ENCODE measurements at places on chromosomes 5 and 9.

- DNase-seq = no peak
These were observed 2.3 kb downstream of the IL4 start for GRCh38 chr5:132675936-132676689.

DNA sequence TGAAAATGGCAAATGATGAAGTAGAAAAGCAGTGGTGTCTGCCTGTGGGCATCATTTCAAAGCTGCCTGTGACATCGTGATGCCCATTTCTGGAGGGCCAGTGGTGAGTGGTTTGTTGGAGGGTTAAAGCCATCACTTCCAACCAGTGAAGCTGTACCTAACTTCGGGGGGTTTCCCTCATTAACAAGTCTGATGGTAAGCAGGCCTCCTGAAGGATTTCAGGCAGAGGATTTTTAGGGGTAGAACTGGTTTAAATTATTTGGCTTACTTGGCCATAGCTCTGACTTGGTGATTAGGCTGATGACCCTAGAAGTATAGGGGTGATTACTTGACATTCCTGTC is 10.7 kb downstream of the TNFAIP8 start:
- DNase-seq = no peak

DNA sequence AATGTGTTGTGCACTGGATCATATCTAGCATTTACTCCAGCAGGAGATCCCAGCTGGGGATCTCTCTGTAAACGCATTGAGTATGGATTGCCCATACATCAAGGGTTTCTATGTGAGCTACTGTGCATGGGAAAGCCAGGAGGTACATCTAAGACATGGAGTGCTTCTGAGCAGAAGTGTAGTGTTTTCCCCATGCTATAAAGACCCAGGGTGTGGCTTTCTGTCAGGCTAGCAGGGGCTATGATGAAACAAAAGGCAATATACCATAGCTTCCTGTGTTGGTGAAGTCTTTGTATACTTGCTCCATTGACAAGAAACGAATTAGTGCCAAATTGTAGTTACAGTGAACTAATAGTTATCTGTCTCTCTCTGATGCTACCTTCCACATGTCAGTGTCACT is 329.3 kb upstream of the TLE4 start:
- no peak for DNase-seq

GRCh38 chr5:108541836-108542235 is 159.9 kb upstream of the FBXL17 start:
- no peak for DNase-seq

DNA sequence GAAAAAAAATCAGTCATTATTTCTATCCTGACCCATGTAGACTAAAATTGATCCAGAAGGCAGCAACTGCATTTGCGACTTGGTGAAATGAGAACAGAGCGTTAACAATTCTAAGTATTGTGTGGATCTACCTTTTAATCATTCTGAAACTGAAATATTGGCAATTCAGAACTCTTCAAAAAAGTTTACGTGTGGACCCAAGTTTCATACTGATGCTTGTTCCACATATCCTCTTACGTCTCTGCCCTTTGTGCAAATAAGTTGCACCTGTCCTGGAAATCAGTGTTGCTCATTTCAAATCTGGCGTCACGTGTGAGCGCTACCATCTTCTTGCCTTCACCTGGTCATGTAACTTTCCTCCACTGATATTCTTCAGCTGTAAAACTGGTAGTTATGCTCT is 74.7 kb downstream of the NTRK2 start:
- DNase-seq = no peak

GRCh38 chr5:16992444-16992843 is 56.4 kb upstream of the MYO10 start:
- no peak for DNase-seq

DNA sequence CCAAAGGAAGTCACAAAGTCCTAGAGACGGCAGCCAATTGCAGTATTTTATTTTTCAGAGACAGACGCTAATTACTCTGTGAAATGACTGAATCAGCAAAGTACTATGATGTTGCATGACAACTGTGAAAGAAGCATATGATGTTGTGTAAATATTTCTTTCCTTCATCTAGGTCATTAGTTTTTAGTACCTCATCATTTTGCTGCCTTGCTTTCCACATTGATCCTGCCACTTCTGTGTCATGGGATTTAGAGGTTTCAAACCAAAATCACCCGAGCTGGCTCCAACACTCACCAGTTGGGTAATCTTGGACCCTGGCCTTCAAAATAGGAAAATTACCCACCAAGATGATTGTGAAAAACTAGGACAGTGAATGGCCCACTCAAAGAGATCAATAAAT is 585.2 kb downstream of the ACTL7B start:
- no peak for DNase-seq

DNA sequence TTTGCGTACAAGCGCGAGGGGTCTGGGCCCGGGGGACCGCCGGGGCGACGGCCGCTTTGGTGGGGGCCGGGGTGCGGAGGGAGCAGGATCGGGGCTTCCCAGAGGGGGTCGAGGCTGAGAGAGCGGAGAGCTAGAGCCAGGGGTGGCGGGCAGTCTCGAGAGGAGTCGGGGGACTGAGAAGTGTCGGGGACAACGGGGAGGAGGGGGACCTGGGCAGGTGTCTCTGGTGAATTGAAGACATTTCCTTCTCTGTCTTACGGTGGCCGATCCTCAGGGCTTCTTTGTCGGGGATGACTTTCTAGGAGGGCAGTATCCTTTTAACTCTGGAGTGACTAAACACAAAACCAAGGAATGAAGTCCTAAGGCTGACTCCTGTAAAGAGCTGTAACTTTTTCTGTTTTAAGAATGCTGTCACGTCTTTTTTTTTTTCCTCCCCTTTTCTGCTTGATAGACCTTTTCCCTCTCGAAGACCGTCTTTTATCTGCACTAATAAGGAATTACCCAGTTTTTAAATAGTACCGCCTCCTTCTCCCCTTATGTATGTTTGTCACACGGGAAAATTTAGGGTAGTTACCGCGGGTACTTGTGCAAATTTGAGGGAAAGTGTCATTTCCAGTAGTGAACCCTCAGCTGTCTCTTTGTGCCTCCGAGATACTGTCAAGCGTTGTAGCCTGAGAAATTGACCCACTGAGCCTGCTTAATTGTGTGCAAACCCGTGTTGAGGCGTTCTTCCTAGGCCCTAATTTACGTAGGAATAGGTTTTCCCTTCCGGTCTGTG is 822 bp downstream of the DENND4C start:
- DNase-seq = no peak

DNA sequence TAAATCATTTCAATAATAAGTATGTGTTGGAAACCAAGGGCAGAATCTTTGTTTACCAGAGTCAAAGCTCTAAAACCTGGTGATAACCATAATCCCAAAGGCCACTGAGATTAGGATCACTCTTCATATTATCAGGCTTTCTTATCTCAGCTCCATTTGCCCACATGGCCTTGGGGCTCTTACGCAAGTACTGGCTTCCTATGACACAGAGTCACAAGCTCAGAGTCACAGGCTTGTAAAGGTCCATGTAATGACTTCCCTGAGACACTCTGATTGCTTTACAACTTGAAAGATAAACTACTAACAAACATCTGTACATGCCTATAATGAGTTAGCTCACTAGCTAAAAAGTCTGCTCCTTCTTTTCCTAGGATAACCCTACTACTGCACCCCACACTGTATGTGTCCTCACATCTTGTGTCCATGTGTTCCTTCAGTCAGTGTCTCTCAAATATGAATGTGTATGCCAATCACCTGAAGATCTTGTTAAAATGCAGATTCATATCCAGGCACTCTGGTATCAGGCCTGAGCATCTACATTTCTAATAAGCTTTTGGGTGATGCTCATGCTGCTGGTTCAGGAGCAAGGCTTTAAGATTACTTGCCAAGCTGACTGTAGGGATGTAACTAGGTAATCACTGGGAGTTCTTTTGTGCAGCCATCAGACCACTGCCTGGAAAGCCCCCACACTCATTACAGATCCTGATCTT is 28.4 kb downstream of the SEMA6A start:
- DNase-seq = no peak

DNA sequence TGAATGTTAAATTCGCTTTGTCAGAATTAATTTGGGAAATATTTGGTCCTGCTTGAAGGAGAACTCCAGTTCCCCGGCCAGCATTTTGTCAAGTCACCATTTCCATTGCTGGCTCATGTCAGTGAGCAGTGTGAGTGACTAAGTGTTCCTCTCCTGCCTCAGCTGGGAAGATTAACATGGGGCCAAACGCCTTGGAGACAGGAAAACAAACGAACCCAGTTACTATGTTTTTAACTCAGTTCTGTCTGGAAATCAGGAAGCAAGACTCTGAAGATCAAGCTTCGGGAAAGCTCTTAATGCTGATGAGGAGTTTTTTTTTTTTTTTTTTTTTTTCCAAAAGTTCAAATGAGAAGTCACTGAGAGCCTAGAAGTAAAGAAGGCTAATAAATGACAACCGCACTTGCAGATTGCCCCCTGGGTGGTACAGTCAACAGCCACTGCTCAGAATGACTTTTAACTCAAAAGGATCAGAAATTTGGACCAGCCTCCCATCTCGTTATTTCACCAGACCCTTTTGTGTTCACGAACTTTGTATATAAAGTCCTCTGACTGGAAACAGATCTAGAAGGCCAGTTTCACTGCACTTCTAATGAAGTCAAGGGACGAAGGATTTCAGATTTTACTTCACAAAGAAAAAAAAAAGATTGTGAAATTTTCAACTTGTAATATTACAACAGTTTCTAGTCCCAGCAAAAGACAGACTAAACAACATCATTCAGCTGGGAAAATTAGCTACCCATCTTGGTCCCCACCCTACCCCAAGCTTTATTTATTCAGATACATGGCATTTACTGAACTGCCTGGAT is 121.3 kb downstream of the LHFPL2 start:
- no peak for DNase-seq

DNA sequence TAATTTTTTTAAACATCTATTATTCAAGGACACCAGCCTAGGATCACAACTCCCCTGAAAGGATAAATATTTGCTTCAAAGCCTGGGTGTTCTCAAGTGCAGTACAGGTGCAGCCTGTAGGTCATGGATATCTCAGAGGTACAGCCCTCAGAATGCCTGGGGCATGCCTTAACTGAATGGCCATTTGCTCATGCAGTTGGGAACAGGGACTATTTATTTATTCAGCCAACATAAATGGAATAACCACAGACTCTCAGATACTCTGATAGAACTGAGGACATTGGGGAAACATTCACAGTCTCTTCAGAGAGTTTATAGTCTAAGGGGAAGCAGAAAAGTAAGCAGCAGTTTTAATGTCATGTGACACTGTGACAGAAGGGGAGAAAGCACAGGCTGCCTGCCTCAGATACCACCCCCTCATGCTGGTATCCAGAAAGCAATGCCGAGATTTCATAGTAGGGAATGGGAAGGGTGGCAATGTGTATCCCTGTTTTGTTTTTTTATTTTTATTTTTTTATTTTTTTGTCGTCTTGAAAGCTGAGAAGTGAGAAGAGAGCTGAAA is 112.6 kb downstream of the MACIR start:
- no peak for DNase-seq

DNA sequence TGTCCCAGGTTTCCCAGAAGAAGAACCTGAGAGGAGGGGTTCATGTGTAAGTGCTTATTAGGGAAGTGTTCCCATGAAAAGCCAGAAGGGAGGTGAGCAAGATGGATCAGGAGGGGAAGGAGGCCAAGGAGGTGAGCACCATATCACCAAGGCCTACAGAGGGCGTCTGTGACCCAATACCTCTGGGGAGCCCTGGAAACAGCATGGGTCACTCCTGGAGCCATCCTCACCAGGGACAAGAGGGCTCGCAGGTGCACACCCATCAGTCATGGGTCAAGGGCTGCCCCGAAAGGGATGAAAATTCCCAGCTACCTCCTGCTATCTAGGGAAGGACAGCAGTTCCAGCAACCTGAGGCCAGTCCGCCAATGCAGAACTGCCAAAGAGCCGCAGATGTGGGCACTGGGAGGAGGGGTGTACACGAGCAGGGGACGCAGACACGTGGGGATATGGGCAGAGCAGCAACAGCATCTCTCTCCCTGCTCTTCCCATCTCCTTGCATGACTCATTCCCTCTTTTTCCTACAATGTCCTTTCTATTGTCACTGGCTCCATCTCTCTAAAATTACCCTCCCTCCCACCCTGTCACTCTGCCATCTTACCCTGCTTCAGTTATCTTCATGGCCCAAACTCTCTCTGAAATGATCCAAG is 167.6 kb upstream of the FSTL4 start:
- DNase-seq = no peak

DNA sequence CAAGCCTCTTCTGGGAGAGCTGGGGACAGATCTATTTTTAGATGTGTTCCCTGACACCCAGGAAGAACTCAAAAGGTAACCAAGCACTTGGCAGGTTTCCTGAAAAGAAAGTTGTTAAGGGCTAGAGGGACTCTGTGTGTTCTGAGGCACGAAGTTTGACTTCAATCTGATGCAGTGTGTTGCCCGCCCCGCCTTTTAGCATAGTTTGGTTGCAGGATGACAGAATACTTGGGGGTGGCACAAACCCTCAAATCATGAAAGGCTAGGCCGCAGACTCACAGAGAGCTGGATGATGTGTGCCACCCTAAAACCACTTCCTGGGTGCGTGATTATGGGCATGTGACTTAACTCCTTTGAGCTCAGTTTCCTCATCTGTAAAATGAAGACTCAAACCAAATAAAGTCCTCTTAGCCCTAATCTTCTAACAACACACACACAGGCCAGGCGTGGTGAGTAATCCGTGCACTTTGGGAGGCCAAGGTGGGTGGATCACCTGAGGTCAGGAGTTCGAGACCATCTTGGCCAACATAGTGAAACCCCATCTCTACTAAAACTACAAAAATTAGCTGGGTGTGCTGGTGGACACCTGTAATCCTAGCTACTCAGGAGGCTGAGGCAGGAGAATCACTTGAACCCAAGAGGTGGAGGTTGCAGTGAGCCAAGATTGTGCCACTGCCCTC is 12.8 kb upstream of the NDFIP1 start:
- no peak for DNase-seq

GRCh38 chr5:84791138-84791537 is 406.5 kb upstream of the EDIL3 start:
- no peak for DNase-seq

DNA sequence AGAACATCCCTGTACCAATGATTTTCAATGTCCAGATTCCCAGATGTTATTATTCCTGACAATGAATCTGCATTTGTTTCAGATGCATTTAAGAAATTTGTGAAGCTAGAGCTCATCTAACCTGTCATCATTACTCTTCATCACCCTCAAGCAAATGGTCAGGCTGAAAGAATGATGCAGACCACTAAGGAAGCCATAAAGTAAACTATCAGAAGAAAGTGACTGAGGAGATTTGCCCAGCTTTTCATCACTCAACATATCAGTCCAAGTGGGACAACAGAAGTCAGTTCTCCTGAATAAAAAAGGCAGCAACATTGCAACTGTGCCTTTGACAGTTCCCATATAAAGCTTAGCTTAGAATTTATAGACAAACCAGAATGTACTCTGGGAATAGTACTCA is 419.9 kb downstream of the PDE4D start:
- no peak for DNase-seq

GRCh38 chr5:80269991-80270438 is 14.2 kb upstream of the SERINC5 start:
- DNase-seq = no peak

GRCh38 chr9:113711251-113711650 is 164.9 kb upstream of the ZNF618 start:
- no peak for DNase-seq

- no peak for DNase-seq
These were observed 283.9 kb upstream of the ANKRD55 start for GRCh38 chr5:56517011-56517416.
